ENCODE measurements at places on chromosomes 6 and 20. TPM values are rescaled to one million over a fixed set of nuclear protein-coding genes. Genes with fewer than 3 reads are reported as not detected.

GRCh38 chr20:57678340-57678739 lies 31.5 kb downstream of the PMEPA1 start:
- no peak for DNase-seq

DNA sequence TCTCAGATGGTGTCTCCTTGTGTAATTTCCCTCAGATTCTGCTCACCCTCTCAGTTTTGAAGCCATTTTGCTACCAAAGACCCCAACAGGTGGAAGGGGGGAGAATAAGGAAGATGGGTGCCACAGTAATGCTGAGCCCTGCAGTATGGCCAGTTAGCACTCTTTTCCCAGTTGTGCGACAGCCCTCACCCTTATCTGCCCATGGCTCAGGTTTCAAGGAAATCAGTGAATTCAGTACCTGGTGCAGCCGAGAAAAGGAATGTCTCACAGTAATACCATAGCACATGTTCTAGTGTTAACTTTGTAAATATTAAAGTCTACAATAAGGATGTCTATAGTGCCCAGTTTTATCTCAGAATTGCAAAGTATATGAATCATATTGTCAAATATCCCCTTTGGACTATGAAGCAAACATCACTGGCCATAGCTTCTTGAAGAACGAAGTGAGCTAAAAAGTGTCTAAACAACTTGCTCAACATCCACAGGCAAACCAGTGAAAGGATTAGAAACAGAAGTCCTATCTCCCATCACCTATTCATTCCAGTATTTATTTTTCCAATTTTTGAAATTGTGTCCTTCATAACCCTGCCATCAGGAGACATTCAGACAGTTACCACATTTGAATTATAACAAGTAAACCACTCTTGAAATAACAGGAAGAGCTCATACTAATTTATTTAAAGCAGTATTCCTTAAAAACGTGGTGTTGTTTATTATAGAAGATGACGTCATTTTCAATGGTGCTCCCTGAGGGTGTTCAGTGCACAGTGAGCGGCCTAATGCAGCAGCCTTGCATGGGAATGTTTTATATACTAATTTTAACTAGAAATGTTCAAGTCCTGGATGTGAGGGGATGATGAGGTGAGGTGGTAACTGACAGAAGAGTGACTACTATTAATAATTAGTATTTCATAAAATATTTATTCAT lies 366.2 kb downstream of the TFAP2A start:
- DNase-seq: no peak

GRCh38 chr20:16069389-16070010 lies 503.7 kb downstream of the KIF16B start:
- DNase-seq: no peak

- no peak for DNase-seq
Observed at GRCh38 chr20:25084626-25085187, 2.8 kb upstream of the VSX1 start.

ADGRG6 gene
- 31.3 TPM for polyA plus RNA-seq

All from right renal cortex interstitium (tissue), 3 donors.